ENCODE measurements at places on chromosomes 2 and 18.

DNA sequence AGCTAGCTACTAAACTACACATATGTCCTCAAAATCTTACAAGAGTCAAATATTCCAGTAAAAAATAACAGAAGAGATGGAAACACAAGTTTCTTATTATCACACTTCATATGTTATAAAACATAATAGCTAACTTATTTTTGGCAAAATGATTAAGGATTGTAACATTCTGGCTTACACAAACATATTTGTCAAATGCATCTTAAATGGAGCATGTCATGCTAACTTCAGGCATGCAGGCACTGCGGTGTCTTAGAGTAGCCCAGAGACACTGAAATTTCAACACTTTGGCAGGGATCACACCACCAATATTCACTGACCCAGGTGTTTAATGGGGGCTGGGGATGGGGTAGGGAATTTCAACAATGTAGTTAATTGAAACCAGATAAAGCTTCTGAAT is 51.6 kb downstream of the LDAH start:
- no peak for DNase-seq

DNA sequence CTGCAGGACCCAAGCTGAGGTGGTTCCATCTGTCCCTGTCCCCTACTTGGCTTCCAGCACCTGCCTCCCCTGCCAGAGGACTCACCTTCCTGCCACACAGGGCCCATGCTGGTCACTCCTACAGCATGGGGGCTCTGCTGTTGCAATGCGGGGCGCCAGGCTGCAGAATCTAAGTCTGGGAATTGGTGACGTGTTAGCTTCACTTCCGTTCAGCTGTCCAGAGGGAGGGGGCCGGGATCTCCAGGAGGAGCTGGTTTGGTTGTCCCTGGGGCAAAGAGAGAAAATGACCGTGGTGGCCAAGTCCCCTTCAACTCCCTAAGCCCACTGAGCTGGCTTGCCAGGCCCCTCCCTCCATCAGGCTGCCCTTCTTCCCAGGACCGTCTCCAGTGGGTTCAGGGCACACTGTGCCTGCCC is 69.5 kb downstream of the IL1R2 start:
- no peak for DNase-seq

DNA sequence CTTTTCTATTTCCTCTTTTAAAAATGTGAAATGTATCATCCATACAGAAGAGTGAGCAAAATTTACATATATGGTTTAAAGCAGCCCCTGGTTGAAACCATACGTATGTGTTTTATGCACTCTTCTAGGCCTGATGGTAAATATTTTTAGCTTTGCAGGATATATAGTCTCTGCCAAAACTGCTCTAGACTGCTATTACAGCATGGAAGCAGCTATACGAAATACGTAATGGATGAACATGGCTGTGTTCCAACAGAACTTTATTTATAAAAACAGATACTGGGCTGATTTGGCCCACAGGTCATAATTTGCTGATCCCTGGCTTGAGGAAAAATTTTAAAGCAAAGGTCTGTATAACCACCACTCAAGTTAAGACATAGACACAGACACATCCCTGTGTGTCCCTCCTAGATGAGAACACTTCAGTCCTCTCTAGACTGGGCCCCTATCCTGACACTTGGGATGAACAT is 42.5 kb upstream of the ATP8B1 start:
- DNase-seq, result no peak

DNA sequence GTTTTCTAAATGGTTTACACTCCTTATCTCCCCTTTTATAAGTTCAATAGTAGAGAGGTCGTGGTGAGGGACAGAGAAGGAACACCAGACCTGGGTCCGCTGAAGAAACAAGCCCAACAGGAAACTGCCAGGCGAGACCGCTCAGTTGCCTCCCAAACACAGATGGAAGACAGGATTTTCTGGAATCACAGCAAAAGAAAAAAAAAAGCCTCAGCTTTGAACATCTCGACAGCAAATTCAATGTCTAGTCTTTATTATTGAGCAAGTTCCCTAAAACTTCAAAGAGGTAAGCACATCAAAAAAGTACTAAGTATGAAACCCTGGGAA is 33.5 kb upstream of the GNAL start:
- no peak for DNase-seq

DNA sequence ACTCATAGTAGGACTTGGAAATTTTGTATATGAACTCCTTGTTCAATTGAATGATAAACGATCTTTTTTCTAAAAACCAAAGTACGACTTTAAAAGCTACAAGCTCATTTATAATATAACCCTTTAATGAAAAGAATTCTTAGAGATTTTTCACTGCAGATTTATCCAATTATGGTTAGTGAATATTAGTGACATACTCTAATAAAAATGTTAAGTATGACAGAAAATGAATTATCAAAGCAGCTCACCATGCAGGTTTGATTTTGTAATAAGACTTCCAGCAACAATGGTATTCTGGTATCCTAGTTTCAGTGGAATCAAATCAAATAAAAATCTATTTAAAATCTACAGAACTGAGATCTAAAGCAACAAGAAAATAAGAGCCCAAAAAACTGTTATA is 38.5 kb downstream of the PRPF40A start:
- no peak for DNase-seq

GRCh38 chr2:240277807-240278522 is 137.5 kb upstream of the OTOS start:
- DNase-seq, result no peak

GRCh38 chr2:196286821-196287220 is 115.4 kb upstream of the STK17B start:
- DNase-seq, result no peak

DNA sequence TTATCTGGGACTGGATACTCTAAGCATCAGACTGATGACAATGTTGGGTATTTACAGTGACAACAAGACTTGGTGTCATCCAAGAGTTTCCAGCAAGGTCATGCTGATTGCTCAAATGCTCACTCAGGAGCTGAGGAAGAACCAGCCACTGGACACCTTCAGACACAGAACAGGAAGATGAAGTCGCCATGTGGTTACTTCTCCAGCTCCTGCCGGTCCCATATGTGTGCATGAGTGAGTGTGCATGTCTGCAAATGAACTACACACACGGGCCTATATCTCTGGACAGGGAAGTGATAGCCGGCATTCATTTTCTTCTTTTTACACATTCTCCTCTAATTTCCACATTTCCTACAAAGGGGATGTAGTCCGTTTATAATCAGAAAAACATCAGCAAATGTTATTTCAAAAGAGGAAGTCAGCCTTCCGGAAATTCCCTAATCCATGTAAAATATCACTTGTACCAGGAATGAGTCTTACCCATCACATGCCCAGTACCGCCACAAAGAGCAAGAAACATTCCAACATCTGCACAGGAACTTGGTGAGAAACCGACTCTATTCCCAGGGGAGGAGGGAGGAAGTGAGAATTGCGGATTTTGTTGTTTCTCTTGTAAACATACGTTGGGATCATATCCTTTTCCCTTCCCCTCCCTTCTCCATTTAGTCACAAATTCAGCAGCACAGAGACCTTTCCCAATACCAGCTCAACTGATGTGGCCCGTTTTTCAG is 10.8 kb downstream of the RFX8 start:
- DNase-seq, result peak; percentile 78

GRCh38 chr2:148812306-148812705 is 62.7 kb upstream of the KIF5C start:
- DNase-seq, result no peak

DNA sequence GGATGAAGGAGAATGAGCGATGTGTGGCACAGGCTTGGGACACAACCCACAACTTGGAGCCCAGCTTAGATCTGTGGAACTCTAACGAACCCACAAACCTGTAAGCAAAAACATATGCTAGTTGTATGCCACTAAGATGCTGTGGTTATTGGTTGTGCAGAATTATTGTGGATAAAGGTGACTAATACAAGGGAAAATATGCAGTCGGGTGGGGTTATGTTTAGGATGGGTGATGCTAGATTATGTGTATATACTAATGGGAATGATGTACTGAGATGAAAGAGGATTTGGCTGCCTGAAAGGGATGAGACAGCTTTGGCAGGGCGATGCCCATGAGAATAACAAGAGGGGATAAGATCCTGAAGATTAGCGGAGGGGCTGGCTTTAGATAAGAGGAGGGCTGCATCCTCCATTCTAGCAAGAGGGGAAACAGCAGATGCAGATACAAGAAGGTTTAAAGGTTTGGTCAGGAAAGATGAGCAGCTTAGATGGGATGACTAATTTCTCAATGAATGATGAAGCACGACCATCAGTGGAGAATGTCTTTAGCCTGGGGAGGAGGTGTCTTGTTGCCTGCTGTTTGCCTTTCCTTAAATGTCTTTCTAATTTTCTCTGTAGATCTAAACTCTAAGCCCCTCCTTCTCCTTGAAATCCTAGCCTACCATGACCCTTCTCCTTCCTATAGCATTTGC is 49.6 kb downstream of the GALNT14 start:
- no peak for DNase-seq

DNA sequence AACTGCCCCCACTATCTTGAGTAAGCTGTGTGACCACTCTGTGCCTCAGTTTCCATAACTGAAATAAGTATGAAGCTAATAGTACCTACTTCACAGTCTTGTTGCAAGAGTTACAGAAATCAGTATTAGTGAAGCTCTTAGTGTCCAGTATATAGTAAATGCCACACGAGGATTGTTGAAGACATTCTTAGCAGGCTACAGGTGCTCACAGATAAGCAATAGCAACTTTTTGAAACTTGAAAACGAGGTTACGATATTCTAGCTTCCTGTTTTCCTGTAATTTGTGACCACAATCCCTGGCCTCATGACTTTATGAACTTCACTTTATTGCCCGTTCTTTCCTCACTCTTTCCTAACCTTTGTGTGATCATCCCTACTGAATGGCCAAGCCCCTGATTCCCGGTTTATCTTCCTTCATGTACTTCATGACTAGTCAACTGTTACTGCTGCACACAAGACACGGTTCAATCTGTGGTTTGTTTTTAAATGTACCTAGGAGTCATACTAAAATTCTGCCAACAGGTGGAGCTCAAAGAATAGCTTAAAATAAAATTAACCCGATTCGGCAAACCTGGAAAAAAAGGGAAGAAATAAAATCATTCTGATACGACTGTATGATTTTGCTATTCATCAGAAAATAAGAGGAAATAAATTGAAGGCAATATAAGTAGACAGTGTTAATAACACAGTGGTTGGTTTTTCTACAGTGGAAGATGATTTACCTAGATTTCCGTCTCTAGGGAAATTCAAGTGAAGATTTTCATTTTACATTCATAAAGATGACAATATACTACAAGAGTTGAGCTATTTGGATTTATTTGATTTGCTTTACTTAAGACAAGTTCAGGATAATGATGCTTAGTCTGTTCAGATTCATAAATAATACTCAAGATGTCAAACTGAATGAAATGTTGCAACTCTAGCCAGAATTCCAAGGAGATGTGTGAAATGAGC is 38.1 kb upstream of the STAT1 start:
- DNase-seq, result no peak

GRCh38 chr2:179729966-179730365 is 131.4 kb downstream of the ZNF385B start:
- no peak for DNase-seq

DNA sequence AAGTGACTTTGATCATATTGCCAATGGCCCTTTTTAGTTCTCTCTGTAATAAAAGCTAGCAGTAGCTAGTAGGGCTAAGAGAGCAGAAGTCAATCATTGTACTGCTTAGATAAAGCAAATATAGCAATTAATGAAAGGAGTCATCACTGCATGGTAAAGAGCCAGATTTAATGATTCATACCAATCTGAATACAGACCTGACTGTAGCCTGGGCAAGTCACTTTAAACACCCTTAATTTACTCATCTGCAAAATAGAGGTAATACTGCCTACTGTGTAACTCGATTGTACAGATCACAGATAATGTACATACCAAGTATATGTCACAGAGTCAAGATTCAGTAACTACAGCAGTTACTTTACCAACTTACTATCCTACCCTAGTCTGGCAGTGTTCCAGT is 63.6 kb downstream of the ASXL2 start:
- no peak for DNase-seq

DNA sequence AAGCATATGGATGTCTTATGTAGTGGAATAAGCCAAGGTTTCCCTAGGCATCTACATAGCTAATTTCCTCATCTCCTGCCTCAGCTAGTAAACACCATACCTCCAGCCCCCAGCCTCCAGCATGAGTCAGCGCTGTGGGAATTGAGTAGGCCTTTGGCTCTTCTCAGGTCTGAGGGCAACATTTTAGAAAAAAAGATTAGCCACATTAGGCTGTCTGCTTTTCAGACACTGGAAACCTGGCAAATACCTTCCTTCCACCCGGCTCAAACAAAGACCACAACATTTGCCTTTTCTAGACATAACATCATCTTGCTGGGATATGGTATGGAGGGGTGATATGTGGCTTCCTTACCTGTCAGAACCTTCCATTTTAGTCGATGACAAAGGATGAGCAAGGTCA is 6.1 kb upstream of the CCDC195 start:
- no peak for DNase-seq

- no peak for DNase-seq
Measured at GRCh38 chr2:1864981-1865421, 120.7 kb upstream of the PXDN start.

DNA sequence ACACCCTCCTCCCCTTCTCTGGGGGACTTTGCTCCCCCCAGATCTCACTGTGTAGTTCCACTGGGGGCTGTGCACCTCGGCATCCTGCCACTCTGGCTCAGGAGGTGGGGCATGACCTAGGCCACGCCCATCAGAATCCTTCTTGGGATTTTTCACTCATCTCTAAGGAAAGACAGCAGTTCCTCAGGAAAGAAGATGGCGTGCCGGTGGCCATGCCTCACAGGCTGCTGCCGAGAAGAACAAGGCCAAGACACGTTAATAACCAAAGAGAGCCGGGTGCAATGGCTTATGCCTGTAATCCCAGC is 3.2 kb downstream of the NMUR1 start:
- no peak for DNase-seq

DNA sequence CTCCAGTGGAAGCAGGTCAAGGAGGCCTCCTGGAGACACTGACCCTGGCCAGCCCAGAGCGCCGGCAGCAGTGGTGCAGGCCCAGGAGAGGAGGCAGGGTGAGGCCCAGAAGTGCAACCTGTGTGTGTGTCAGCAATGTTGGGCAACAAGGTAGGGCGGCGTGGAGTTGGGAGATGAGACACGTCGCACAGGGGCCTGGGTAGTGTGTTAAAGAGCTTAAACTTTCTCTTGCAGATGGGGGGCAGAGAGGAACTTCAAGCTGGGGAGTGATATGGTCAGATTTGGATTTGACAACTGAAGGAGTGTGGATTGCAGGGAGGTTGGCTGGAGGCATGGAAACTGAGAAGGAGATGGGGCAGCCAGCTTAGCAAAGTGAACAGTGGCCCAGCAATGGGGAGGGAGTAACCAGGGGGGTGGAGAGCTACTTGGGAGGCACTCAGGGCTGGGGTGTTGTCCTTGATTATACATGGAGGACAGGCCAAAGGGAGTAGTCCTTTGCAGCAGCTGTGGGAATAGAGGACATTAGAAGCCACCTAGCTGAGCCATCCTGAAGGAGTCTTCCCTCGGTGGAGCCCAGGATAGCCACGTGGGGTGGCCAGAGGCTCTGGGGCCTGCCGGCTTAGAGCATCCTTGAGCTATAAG is 278.6 kb upstream of the HS6ST1 start:
- no peak for DNase-seq

Measured in smooth muscle cell of the brain vasculature (primary cell).